NCI-H82 (cell line): ENCODE measurements at places on chromosomes 7 and 10.

DNA sequence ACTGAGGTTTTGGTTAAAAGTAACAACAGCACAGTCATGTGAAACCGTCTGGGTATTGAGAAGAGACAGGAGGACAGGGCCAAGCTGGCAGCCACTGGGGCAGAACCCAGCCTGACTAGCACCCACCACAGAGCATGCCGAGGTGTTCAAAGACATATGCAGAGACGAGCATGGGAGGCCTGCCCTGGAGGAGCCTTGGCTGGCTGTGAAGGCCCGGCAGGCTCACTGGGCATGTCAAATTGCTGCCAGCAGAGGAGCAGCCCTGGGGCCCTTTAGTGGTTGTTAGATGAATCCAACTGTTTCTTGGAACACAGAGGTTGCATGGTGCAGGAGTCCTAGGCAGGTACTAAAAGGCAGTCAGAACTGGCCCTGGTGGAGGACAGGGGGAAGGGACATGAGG lies 5.0 kb upstream of the GDF2 start:
- DNase-seq: no peak

DNA sequence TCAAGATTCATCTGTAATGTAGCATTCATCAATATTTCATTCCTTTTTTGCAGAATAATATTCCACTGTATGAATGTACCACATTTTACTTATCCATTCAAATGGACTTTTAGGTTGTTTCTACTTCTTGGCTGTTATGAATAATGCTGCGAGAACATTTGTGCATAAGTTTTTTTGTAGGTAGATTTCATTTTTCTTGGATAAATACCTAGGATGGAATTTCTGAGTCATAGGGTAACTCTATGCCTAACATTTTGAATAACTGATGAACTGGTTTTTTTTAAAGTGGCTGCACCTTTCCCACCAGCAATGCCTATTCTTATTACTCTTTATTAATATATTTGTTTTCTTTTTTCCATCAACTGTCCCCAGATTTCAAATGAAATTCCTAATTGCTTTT lies 9.1 kb upstream of the XPNPEP1 start:
- DNase-seq: no peak

- DNase-seq: peak; percentile 88
Observed at GRCh38 chr7:129470411-129470810, 31.9 kb upstream of the SMKR1 start.

- DNase-seq: no peak
Observed at GRCh38 chr7:25552998-25553397, 324.7 kb upstream of the NPVF start.

- DNase-seq: peak; percentile 23
Observed at GRCh38 chr7:29564496-29565223, 1.0 kb downstream of the PRR15 start.
